MG63 (cell line): ENCODE measurements at places on chromosomes 3 and 15.

- DNase-seq: no peak
These were observed 209.2 kb upstream of the ZPLD1 start for GRCh38 chr3:102225407-102226132.

DNA sequence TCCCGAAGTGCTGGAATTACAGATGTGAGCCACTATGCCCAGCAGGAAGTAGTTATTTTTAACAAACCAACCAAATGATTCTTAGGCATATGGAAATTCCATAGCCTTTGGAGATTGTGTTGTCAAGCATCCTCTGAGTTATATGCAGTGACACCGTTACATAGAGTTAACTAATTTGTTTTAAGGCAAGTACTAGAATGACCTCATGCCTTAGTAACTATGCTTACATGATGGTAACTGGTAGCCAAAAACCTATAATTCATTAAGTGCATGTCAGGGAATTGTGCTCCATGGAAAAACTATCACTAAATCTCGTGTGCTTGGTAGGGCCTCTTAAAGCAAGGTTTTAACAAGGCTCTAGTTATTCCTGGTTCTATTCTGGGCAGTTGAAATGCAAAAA lies 392.8 kb downstream of the TUSC7 start:
- no peak for DNase-seq

DNA sequence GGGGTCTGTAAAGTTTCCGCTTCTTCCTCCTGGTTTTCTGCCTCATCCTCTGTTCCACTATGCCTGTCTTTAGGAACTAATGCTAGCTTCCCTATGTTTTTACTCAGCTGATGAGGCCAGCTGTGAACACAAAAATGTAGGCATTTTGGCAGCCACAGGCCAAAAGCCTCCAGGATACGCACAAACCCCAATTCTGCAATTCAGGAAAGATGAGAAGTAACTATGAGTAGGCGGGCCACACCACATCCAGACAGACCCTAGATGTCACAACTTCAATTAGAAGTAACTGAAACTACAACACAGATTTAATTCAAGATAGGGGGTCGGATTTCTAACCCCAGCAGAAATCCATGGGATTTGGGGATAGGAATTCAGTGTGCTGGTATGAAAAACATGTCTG lies 11.9 kb downstream of the CA12 start:
- no peak for DNase-seq

DNA sequence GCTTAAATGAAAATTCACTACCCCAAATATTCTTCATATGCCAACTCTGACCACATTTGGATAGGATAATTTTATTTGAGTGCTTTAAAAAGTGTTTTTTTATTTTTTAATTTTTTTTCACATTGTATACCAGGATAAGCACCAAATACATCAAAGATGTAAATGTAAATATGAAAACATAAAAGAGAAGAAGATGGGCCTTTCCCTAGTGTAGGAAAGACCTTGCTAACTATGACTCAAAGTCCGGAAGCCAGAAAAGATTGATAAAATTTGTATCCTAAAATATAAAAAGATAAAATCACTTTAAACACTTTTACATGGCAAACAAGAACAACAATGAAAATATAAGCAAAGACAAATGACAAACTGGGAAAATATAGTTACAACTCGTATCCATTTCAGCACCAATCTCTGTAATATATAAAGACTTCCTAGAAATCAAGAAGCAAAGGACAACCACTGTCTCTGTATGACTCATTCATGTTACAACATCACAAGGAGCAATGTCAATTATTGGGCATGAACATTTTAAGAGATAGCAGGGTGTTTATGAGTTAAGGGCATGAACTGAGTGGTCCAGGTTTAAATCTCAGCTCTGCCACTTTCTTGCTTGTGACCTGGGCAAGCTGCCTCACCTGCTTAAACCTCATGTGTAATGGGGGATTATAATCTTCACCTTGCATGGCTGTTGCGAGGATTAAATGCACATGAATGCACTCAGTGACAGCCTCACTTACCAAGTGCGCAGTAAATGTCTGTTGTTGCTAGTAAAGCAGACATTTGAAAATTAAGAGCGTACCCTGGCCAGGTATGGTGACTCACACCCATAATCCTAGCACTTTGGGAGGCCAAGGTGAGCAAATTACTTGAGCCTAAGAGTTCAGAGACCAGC lies 25.3 kb upstream of the ARHGEF3 start:
- DNase-seq: no peak

DNA sequence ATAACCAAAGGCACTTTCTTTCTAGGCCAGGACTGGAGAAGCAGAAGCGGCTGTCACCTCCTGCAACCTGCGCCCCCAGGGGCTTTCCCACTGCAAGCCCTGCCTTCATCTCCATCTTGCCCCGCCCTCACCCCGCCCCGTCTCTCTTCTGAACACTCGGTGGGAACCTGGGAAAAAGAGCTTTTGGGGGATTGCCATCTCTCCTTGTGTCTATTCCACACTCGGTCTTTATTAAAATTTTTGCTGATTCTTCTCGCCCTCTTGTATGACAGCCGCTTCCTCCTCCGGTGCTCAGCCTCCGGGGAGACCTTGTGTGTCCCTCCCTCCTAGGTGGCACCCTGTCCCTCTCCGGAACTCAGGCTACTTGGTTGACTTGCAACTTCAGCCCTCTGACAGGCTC lies 41.9 kb upstream of the SPESP1 start:
- DNase-seq: no peak

DNA sequence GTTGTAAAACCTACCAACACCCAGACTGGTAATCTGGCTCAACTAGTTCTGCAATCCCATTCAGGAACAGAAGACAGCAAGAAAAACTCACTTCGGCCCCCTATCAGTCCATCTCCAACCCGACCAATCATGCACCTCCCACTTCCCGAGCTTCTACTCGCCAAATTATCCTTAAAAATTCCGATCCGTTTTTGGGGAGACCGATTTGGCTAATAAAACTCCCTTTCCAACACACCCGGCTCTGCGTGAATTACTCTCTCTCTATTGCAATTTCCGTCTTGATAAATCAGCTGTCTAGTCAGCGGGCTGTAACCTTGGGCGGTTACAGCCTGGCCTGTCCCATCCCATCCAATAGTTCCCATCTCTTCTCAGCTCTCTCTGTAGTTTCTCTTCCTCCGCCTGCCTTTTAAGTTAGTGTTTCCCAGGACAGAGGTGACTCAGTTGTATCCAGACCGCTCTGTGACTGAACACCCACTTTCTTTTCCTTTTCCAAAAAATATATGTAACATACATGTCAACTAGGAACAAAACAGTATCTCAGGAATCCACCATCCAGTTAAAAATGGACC lies 780 bp upstream of the ACAD9 start:
- DNase-seq: peak; percentile 39

DNA sequence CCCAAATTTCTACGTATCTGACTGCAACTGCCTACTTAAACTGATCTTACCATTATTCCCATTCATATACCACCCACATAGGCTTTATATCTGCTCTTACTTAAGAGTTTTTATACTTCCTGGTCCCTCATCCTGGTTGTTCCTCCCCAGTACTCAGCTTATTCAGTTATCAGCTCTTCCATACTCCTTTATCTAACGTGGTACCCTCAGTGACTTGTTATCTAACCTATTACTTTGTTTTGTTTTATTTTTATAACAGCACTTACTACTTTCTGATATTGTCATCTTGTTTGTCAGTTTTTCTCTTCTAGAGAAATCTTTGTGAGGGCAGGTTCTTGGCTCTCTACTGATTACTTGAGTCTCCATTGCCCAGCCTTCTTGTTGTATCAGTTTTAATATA lies 100.6 kb downstream of the ZNF609 start:
- no peak for DNase-seq

- no peak for DNase-seq
These were observed 7.1 kb downstream of the ITGA11 start for GRCh38 chr15:68424754-68425390.

GRCh38 chr3:63245726-63246241 lies 32.3 kb upstream of the SYNPR start:
- DNase-seq: no peak

- no peak for DNase-seq
These were observed 15.4 kb upstream of the ZNF774 start for GRCh38 chr15:90336705-90337141.

GRCh38 chr3:37725842-37726241 lies 135.8 kb upstream of the CTDSPL start:
- DNase-seq: no peak

- DNase-seq: no peak
These were observed 13.1 kb downstream of the SLC7A14 start for GRCh38 chr3:170572665-170573253.

DNA sequence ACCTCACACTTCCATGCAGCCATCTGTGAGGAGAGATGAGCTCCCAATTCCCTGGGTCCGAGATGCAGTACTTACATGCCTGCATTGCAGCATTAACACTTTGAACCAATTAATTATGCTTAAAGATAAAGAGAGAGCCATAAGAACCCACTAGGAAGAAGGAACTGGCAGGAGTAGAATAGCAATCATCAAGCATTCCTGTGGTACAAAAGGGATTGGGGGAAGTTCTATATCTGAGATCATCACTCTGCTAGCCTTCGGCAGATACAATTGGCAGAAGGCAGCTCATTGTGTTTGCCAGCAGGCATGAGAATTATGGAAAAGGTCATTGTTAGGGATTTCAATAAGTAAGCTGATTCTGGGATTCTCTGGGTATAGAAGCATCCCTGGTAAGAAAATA lies 891.4 kb downstream of the NTRK3 start:
- peak; percentile 78 for DNase-seq

- no peak for DNase-seq
These were observed 17.7 kb downstream of the CLEC3B start for GRCh38 chr3:45043728-45044299.

DNA sequence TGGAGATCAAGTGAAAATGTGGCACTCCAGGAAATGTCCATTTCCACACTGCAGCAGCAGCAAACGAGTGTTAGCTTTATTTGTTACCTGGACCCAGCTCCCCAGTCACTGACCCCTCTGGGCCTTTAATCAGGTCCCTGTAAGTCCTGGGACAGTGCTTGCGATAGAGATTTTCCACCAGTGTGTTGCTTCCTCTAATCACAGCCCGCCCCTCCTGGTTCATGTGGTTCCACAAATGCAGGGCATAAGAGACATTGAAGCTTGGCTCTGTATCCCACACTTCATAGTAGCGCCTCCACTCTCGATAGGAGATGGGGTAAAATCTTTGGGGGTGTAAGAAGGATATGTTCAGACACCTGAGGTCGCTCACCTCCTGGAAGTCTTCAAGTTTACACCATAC lies 8.0 kb downstream of the A4GNT start:
- DNase-seq: no peak

- no peak for DNase-seq
These were observed 396.8 kb downstream of the TUSC7 start for GRCh38 chr3:117106396-117106795.

DNA sequence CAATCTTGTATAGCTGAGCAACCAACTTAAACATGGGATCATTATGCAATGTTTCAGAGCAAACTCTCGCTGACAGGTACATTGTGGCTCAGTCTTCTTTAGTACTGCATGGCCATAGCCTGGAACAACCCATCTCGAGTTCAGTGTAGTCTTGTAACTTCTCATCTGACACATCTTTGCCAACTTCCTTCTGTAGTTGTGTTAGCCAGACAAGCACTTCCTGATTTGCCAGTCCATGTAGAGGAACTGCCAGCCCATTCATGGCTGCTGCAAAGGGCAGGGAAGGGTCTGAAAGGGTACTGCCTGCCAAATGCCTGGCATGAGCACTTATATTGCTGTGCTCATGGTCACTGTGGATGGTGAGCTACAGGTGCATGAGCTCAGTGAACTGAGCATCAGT lies 49.2 kb upstream of the CCDC54 start:
- DNase-seq: no peak

- DNase-seq: no peak
These were observed 214.9 kb upstream of the NR2F2 start for GRCh38 chr15:96115642-96116041.

DNA sequence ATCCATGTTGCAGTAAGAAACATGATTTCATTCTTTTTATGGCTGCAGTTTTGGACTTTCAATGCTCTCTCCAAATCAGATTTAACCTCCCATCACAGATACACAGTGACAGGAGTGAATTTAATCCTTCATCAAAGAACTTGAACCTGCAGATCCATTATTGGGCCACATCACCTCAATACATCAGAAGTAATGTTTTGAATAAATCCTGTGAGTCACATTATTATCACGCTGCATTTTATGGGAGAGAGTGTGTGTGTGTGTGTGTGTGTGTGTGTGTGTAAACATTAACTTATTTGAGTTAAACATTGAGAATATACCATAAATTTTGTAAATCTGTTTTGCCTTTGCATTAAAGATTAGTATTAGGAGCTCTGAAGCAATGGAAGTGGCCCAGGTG lies 316.7 kb downstream of the FOXP1 start:
- DNase-seq: no peak

DNA sequence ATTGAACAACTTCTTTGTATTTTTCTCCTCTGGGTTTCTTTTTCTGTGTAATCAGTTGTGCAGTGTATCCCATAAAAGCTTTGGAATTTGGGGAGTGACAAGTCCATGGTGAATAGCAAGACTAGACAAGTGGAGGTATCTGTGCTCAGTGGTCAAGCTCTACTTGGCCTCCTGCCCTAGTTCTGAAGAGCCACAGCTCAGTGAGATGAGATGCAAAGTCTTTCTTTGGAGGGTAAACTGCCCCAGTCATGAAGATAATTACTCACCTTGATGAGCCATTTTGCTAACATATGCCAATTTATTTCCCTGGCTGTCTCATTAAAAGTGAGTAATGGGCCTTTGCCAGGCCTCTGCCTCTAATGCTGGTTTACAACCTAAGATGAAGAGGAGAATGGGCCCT lies 271.2 kb upstream of the TRIM42 start:
- DNase-seq: no peak

- no peak for DNase-seq
These were observed 15.1 kb downstream of the ABI3BP start for GRCh38 chr3:100978011-100978659.

DNA sequence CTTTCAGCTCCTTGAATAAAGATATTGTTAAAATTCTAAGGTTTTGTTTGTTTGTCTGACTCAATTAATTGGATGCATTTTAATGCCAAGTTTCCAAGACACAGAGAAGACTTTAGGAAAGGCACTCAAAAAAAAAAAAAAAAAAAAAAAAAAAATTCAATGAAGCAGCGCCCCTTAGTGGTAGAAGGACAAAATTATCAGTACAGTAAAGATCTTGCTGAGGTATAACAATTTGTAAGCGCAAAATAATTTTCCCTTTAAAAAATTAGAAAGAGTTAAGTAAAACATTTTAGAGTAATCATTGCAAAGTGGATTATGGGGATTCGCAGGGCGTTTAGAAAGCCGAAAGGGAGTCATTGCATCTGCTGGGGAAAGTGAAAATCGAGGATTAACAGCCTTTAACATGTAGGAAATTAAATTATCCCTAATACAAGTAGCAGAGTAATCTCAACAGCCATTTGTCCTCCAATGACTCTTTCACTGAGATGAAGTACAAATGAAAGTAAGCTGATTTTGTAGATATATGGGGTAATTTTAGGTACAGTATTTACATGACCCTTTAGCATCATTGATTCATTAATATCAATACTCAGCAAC lies 5.8 kb upstream of the DIS3L start:
- no peak for DNase-seq

DNA sequence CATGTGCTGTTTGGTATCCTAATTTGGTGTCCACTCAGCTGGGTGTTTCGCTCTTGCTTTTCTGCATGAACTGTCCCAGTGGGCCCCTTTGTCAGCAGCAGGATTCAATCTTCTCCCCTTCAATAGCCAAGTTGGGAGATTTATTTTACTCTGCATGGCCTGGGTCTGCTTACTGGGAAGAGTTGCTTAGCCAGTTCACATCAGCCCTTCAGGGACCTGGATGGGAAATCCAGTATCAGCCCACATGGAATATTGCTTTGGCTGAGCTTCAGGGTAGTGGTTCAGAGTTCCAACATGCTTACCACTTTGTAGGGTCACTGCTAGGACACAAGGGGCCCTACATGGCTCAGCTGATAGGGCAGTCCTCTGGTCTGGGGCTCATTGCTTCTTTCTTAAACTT lies 93.0 kb upstream of the BOC start:
- DNase-seq: no peak
